ENCODE measurements at places on chromosomes 5 and 9.

GRCh38 chr5:160961038-160961437, 109.0 kb upstream of the ATP10B start:
- no peak for DNase-seq

GRCh38 chr9:117720555-117720954, 16.4 kb downstream of the TLR4 start:
- DNase-seq, result no peak

- DNase-seq, result no peak
Observed at GRCh38 chr9:98974106-98974505, 30.4 kb downstream of the COL15A1 start.

- peak; percentile 8 for DNase-seq
Observed at GRCh38 chr5:160802592-160802991, 49.4 kb downstream of the ATP10B start.

- no peak for DNase-seq
Observed at GRCh38 chr9:98172604-98173003, 19.8 kb downstream of the CORO2A start.

GRCh38 chr5:79821-80220, 12.1 kb upstream of the PLEKHG4B start:
- no peak for DNase-seq

- no peak for DNase-seq
Observed at GRCh38 chr5:171845857-171846256, 60.2 kb downstream of the SMIM23 start.

DNA sequence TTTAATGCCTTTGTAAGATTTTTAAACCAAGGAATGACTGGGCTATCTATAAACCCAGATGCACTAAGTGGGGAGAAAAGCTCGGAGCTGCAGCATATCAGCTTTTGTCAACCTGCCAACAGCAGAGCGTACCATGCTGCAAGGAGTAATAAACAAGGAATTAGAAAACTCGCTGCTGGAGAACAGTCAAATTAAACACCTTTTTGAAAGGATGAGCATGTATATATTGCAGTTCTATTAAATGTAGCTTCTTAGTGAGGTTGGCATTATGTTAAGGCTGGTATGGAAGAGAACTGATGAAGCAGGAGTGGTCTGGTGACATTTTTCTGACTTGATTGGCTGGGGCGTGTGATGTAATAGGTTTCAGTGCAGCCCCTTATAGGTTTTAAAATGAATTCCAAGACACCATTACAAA, 74.7 kb downstream of the PIK3R1 start:
- no peak for DNase-seq

GRCh38 chr5:44646016-44646415, 162.7 kb upstream of the MRPS30 start:
- DNase-seq, result no peak

Measured in foreskin melanocyte (primary cell).